HT1080 (cell line): ENCODE measurements at places on chromosomes 3 and 15. TPM values are rescaled to one million over a fixed set of nuclear protein-coding genes. Genes with fewer than 3 reads are reported as not detected.

Gene CLASP2
- total RNA-seq, result 39.7 and 74.2 TPM in 2 replicates

DNA sequence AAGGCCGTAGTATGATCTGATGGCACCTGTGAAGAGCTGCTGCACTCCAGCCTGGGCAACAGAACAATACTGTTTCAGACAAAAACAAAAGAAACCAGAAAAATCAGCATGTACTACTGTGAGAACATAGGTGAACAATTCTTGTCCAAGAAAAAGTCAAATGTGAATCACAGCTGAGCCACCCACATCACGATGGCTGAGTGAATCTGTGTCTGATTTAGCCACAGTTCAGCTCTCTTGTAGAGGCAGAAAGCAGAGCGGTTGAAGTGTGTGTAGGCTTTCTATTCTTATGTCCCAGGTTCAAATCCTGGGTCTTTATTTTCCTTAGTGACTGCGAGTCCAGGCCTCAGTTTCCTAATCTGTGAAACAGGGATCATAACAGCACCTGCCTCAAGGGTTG lies 4.4 kb upstream of the FURIN start:
- no peak for DNase-seq

DNA sequence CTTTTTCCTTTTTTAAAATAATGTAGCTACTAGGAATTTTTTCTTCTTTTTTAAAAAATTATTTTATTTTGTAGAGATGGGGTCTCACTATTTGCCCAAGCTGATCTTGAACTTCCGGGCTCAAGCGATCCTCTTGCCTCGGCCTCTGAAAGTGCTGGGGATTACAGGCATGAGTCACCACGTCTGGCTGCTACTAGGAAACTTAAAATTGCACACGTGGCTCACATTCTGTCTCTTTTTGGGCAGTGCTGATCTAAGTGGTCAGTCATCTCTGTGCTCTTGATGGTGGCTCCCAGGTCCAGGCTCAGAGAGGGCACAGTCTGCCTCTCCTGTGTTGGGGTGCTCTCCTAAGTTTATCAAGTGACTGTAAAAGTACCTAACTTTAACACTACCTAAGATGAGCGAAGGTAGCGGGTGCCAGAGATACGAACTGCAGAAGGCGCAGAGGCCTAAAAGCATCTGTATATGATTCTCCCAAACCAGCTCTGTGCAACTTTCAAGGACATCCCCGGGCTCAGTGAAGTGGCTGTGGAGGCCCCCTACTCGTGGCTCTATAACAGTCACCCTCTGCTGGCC lies 52.9 kb upstream of the SEC13 start:
- DNase-seq, result peak; percentile 68

Gene GPR15
- total RNA-seq, result not detected in 2 replicates

DNA sequence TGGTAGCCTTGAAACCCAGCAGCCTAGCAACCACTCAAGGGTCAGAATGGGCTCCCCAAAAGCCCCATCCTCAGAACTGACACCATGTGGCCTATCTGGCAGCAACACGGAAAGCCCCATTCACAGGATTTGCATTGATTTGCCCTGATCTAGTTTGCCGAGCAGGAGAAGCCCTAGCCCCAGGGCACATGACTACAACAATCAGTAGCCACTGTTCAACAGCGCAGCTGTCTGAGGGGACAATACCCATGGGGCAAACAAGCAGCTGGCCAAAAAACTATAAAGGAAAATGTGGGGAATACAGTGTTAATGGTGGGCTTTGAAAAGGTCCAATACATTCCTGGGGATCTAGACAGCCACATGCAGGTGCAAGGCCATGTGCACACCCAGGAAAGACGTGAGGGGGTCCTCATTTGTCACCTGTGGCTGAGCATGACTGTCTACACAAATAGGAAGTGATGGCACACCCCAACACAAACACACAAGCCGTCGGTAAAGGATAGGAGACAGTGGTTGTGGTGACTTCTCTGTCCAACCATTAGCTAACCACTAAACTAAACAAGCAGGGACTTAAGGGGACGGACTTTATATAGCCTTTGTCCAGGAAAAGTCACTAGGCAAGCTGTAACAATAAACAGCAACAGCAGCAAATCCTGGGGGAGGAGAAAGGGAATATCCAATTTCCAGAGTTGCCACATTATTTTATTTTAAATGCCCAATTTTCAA lies 113.7 kb downstream of the LRIG1 start:
- no peak for DNase-seq

- peak; percentile 82 for DNase-seq
Measured at GRCh38 chr3:183255348-183255730, 2.3 kb downstream of the B3GNT5 start.

DNA sequence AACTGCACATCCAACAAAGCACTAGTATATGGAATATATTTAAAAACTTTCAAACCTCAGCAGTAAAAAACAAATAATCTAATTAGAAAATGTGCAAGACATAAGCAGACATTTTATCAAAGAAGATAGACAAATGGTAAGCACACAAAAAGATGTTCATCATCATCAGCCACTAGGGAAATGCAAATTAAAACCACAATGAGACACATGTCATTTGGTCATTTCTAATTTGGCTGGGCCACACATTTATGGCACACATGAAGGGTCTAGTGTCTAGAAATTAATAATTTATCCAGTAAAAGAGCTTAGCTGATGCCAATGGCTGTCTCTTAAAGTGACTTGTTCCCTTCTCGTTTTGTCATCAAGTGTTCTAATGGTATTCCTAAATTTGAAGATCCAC lies 45.8 kb downstream of the ARHGAP31 start:
- no peak for DNase-seq

Gene CFAP91
- total RNA-seq, result 0.13 TPM in 1 of 2 replicates, not detected in the other
